CD4-positive, alpha-beta T cell (primary cell): ENCODE measurements at places on chromosomes 3 and 15. TPM values are rescaled to one million over a fixed set of nuclear protein-coding genes. Genes with fewer than 3 reads are reported as not detected.

The ERC2 gene
- total RNA-seq: not detected

The PCLAF gene
- 0.80 TPM for total RNA-seq

The PLXND1 gene
- total RNA-seq: 62.5 TPM

The HRH1 gene
- total RNA-seq: not detected

The TTLL13 gene
- total RNA-seq: 0.63 TPM

The IL17RD gene
- total RNA-seq: not detected

The RTP4 gene
- total RNA-seq: 1.5 TPM

The PEAK1 gene
- total RNA-seq: 9.2 TPM

The ATP2B2 gene
- not detected for total RNA-seq

The KBTBD8 gene
- total RNA-seq: 7.7 TPM
